ENCODE measurements at places on chromosomes 2 and 18.

DNA sequence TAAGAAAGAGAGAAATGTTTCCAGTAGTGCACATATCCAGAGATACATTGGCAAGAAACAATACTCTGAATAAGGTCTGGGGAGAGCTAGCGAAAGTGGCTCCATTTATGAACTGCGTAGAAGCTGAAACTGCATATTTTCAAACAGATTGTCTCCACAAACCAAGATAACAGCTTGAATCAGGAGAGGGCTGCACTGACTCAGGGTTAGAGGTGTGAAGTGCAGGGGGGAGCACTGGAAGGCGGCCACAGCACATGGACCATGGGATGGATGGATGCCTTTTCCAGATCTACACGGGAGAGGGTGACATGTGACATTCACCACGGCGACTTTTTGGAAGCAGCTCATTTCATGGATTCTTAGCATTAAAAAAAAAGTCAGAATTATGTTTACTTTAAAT, 729.4 kb downstream of the RNF144A start:
- H3K4me3 ChIP-seq, result no peak overlapping the region
- no peaks in the 10 kb centered on the region for H3K36me3 ChIP-seq
- no peak overlapping the region for H3K27ac ChIP-seq
- H3K27me3 ChIP-seq, result no peaks in the 10 kb centered on the region
- DNase-seq, result no peak

DNA sequence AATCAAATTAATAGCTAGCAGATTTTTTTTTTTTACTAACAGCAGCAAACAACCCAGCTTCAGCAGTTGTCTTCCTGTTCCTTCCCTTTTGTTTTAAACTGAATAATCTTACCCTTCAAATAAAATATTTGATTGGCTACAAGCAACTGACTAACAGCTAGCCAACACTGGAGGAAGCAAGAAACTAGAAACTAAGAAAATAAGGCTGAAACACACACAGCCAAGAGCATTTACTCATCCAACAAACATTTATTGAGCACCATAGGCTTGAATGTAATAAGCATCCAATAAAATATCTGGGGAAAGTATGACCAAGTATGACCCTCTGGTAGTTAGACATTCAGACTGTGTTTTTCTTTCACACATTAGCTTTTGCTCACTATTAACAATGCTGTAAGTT, 189.2 kb downstream of the CD226 start:
- no peak for DNase-seq
- H3K27ac ChIP-seq, result no peak overlapping the region
- no peak overlapping the region for H3K4me3 ChIP-seq
- H3K36me3 ChIP-seq, result no peaks in the 10 kb centered on the region

DNA sequence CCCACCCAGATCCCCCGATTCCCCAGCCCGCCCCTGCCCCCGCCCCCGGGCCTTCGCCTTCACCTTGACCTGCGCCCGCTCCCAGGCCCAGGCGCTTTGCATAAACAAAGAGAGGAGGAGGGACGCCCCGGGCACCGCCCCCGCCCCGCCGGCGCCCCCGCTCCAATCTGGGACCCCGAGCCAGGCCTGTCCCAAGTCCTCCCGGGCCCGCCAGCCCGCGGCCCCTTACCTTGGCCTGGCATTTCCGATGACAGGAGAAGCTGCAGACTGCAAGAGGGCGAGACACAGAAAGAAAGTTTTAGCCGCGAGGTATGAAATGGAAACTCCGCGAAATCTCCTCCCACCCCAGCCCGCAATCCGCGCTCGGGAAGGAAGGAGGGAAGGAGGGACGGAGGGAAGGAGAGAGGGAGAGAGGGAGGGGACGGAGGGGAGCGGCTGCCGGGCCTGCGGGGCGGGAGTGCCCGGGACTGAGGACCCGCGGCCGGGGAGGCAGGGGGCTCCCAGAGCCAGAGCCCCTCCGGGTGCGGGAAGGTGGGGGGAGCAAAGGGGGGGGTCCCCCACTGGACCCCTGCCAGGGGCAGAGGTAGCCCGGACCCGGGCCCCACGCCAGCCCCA, 24.2 kb downstream of the TNS1 start:
- no peaks in the 10 kb centered on the region for H3K36me3 ChIP-seq
- no peaks in the 10 kb centered on the region for H3K27me3 ChIP-seq
- no peak for DNase-seq
- no peaks in the 10 kb centered on the region for H3K4me1 ChIP-seq
- no peak overlapping the region for H3K4me3 ChIP-seq

DNA sequence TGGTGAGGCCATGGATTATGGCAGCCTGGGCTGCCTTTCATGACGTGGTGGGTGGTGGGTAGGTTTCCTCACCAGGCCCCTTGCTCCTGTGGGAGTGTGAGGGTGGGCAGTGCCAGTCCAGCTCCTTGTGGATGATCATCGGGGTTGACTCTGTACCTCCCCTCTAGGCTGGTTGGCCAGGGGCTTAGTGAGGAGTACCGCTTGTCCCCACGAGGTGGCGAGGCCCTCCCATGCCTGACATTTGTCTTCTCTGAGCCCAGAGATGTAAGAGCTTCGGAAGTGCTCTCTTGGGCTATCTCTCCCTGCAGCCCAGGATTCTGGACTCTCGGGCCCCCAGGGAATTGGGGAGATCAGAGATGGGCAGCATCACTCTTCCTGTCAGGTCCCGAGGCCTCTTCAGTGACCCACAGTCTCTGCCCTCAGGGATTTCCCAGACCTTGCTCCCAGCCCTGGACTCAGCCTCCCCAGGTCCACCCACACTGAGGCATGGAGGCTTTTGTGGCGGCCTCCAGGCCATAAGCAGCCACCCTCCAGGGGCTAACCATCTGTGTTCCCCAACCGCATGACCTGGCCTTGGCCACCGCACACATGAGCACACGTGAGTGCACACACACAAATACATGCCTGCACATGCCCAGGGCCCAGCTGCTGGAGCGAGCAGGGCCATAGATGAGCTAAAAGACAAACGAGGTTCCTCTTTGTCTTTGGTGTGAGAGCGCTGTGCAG, 6.5 kb downstream of the SPR start:
- no peaks in the 10 kb centered on the region for H3K36me3 ChIP-seq
- no peaks in the 10 kb centered on the region for H3K4me1 ChIP-seq
- no peak overlapping the region for H3K4me3 ChIP-seq
- DNase-seq, result no peak
- no peak overlapping the region for H3K27ac ChIP-seq
- peaks cover 12% of the 10 kb centered on the region for H3K27me3 ChIP-seq

DNA sequence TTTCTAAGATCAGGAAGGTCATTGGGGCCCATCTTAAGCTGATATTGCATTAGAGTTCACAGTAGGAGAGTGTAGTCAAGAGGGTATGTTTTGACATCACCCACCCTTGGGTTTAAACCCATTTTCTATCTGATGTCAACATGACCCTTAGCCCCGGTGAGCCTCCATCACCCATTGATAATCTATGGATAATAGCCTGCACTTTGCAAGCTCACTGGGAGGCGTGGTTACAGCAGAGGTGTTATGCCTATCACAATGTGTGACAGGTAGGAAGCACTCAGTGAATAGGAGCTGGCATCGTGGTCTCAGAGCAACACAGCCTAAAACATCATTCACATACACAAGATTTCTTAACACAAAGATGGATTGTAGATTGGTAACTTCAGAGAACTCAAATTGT, 21.3 kb downstream of the IL18RAP start:
- H3K4me3 ChIP-seq, result no peak overlapping the region
- no peak overlapping the region for H3K27ac ChIP-seq
- no peaks in the 10 kb centered on the region for H3K36me3 ChIP-seq
- H3K4me1 ChIP-seq, result peaks cover 4% of the 10 kb centered on the region

GRCh38 chr2:234483568-234484251, 13.2 kb downstream of the ARL4C start:
- H3K4me1 ChIP-seq, result peaks cover 48% of the 10 kb centered on the region
- no peaks in the 10 kb centered on the region for H3K36me3 ChIP-seq
- no peak overlapping the region for H3K4me3 ChIP-seq
- peak overlapping the region; percentile 81 for H3K27ac ChIP-seq
- H3K27me3 ChIP-seq, result no peaks in the 10 kb centered on the region

DNA sequence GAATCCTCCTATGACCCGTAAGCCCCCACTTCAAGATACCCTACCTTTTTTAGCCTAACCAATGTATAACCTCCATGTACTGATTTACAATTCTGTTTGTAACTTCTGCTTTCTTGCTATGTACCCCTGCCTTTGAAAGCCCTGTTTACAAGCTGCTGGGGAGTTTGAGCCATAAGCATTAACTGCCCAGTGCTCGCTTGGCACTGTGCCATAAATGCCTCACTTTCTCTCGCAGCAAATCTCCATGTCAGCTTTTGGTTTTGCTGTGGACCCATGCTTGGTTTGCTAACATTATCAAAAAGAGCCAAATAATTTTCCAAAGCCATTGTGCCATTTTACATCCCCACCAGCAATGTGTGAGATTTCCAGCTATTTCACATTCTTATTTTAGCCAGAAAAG, 51.8 kb downstream of the TEX51 start:
- H3K4me1 ChIP-seq, result no peaks in the 10 kb centered on the region
- H3K27me3 ChIP-seq, result no peaks in the 10 kb centered on the region
- H3K4me3 ChIP-seq, result no peak overlapping the region
- DNase-seq, result no peak

DNA sequence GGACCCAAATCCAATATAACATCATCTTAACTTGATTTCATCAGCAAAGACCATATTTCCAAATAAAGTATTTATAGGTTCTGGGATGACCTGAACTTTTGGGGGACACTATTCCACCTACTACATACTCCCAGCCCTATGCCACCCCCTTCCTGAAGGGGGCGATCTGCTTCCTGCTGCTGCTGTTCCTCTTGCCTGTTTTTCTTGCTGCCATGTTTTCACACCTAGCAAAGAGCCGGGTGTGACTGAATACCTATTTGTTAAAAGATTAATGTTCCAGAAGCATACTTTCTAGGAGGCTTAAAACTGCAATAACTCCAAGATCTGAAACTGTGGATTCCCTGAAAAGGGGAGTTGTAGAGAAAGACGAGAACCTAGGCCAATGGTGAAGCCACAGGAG, 89.7 kb downstream of the ICOS start:
- peaks cover 7% of the 10 kb centered on the region for H3K4me1 ChIP-seq
- H3K27me3 ChIP-seq, result no peaks in the 10 kb centered on the region
- no peaks in the 10 kb centered on the region for H3K36me3 ChIP-seq
- no peak overlapping the region for H3K27ac ChIP-seq
- no peak overlapping the region for H3K4me3 ChIP-seq

Measured in effector memory CD4-positive, alpha-beta T cell (primary cell).